ENCODE measurements at places on chromosomes 13 and 19. TPM values are rescaled to one million over a fixed set of nuclear protein-coding genes. Genes with fewer than 3 reads are reported as not detected.

DNA sequence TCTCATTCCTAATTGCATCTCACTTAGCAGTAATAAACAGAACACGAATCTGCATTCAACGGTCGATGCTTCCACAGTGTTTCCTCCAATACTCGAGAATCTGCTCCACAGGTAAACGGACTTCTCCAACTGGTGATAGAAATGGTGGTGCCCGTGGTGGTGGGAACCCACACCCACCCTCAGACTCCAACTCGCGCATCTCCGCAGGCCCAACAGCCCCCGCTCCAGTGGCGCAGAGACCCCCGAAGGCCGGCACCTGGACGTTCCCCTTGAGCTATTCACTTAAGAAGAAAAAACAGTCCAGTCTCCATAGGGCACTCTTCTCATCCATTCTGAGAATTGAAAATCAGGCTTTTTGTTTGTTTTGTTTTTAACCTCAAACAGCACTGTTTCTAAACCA lies 13.8 kb upstream of the RASA3 start:
- DNase-seq, result no peak

- DNase-seq, result no peak
Measured at GRCh38 chr19:19274716-19275565, 1.8 kb upstream of the TM6SF2 start.

DNA sequence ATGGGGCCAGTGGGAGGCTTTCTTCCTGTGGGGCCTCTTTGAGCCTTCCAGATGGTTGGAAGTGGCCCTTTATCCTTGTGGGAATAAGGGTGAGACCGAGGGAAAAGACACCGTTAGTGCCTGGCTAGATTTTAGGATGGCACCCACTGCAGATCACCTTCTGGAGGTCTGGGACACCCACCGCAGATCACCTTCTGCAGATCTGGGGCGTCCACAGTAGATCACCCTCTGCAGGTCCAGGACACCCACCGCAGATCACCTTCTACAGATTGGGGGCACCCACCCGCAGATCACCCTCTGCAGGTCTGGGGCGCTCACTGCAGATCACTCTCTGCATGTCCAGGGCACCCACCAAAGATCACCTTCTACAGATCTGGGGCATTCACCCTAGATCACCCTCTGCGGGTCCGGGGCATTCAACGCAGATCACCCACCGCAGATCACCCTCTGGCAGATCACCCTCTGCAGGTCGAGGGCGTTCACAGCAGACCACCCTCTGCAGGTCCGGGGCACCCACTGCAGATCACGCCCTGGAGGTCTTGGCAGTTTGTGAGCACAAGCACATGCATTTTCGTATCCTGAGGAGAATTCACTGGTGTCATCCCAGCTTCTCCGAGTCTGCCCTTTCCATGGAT lies 153.4 kb upstream of the TSHZ3 start:
- no peak for DNase-seq

GRCh38 chr19:48493718-48494401 lies 17.8 kb downstream of the LMTK3 start:
- DNase-seq, result no peak

GRCh38 chr13:100668408-100668807 lies 6.2 kb downstream of the TMTC4 start:
- DNase-seq, result no peak

DNA sequence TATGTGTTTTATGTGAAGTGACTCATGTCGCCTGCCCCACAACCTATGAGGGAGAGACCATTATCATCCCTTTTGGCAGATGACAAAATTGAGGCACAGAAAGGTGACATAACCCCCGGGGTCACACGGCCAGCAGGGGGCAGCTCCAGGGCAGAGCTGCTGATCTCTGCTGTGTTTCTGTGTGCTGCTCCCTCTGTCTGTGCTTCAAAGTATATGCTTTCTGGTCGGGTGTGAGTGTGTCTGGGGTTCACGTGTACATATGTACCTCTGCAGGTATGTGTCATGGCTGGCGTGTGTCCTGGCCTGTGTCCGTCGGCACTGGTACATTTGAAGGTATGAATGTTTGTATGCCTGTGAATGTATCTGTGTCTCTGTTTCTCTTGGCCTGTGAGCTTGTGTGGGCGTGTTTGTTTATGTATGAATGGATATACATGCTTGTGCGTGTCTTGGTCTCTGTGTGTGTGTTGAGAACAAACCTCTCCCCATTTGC lies 7.1 kb downstream of the LIPE start:
- DNase-seq, result no peak

GRCh38 chr19:1355568-1356507 lies 27.9 kb upstream of the NDUFS7 start:
- no peak for DNase-seq

DNA sequence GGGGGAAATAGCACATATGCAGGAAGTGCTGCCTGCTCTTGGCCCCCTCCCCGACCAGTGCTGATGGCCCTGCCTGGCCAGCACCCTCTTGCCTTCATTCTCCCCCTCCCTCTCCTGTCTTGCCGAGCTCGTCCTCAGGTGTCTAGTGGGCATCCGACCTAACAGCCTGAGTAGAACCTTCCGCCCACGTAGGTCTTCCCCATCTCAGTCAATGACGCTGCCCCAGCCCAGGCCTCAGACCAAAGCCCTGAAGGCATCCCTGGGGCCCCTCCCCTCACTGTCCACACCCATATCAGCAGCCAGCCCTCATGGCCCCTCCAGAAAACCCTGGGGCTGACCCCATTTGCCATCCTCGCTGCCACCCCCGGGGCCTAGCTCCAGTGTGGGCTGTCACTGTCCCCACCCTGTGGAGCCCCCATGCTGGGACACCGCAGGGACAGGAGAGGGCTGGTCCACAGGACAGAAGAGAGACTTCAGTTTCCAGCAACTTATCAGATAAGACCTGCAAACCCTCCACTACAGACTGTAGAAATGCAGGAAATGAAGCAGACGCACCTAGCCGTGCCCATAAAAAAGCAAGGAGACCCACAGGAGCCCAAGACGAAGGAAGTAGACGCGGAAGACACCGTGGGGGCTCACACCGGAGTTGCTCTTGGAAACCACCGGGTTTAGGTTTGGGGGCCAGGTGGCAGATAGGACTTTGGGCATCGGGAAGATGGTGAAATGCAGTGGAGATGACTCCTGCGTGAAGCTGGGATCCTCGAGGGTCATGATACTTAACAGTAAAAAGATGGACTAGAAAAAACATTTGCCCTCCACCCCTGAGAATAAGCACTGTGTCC lies 38.3 kb downstream of the AP1M1 start:
- DNase-seq, result no peak

- DNase-seq, result no peak
Measured at GRCh38 chr13:35888981-35889380, 242.2 kb downstream of the DCLK1 start.

GRCh38 chr13:113374511-113375175 lies 10.7 kb upstream of the GRTP1 start:
- no peak for DNase-seq

DNA sequence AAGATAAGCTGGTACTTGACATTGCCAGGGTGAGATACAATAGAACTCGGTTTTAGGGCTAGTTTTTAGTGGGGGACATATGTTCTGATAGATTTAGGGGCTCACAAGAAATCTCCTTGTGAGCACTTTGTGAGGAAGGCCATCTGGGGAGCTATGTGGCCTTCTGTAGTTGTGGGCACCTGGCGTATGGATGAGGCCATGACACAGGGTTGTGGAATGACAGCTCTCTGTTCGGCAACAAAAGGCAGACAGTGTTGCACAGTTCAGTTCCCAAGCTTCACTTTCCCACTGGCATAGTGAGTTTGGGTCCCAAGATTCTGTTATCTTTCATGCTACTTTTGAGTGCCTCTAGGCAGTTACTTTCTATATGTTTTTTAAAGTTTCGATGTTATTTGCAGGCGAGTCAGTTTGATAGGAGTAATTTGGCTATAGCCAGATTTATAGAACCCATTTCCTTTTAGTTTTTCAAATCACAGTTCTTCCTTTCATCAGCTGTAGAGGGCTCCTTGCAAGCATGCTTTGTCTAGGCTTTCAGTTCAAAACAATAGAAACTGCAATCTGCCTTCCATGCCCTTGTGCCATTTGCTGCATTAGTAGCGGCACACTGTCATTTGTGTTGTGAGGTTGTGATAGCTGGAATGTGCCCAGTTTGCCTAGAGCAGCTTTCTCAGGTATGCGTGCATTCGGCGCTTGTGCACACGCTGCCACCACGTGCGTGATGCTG lies 70.6 kb upstream of the TEX29 start:
- DNase-seq, result no peak

DNA sequence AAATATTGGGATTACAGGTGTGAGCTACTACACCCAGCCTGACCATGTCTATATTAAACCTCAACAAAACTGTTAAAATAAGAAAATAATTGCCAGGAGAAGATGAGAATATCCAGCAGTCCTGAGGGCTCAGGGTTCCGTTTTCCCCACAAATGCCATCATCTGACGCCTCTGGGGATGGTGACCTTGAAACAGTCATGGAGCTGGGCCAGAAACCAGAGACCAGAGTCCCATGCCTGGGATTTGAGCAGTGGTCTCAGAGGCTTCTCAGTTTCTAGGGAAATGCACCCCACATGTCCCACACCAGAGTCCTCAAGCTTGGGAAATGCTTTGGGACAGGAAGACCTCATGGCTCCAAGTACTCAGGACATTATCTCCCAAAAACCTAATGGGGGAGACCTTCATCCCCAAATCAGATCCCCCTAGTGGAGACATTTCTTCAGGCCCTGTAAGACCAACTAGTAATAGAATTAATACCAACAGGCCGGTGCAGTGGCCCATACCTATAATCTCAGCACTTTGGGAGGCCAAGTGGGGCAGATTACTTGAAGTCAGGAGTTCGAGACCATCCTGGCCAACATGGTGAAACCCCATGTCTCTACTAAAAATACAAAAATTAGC lies 2.9 kb upstream of the MAP1S start:
- DNase-seq, result no peak

DNA sequence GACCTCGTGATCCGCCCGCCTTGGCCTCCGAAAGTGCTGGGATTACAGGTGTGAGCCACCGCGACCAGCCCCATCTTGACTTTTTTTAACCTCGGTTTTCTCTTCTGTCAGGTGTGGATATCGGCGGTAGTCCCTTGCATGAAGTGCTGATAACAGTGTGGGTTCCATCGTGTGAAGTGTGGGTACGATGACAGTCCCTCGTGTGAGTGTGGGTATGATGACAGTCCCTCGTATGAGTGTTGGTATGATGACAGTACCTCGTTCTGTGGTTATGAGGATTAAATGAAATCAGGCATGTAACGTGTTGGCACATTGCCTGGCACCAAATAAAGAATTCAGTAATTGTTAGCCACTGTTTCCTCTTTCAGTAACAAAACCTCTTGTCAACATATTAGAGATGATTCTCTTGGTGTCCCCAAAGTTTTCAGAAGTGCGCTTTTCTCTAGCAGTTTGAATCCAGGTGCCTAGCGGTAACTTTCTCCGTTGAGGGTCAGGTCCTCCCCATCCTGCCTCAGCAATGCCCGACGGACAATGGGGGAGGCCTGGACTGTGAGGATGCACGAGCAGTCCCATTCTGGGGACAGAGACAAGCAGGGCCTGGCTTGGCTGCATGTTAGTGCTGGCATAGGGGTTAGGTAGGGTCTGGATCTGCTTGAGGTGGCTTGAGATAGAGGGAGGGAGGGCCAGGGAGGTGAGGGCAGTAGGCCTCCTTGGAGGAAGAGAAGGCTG lies 15.3 kb downstream of the GATAD2A start:
- no peak for DNase-seq

GRCh38 chr19:37077934-37078716 lies at the start of gene ZNF420:
Gene ZNF420, plus strand, starts transcription at chr19:37078433. Its CDS starts 10,686 bp downstream, at chr19:37089119.
- DNase-seq, result peak; percentile 90

GRCh38 chr19:6730941-6731670 lies 6.3 kb downstream of the GPR108 start:
- DNase-seq, result no peak

DNA sequence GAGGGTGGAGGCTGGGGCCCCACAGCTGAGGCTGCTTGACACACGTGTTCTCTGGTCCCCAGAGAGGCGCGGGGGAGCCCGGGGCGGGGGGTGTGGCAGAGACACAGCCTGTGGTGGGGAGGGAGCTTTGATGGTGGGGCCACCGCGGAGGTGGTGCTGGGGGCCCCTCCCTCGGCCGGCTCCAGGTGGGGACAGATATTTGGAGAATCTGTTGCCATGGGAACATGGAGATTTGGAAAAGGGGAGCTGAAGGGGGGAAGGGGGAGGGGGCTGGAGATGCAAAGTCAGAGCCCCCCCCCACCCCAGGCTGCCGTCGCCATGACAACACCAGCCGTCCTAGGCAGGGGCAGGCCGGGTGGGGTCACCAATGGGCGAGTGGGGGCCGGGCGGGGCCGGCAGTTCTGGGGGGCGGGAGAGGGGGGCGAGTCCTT lies 1.2 kb downstream of the PRKCG start:
- no peak for DNase-seq

GRCh38 chr19:2685204-2685704 lies 17.2 kb downstream of the GNG7 start:
- no peak for DNase-seq

KLK11 gene
- not detected for polyA plus RNA-seq

HSPBP1 gene
- polyA plus RNA-seq, result 18.5 TPM

ANGPTL4 gene
- 1.3 TPM for polyA plus RNA-seq

REEP6 gene
- polyA plus RNA-seq, result 1.1 TPM

TLE6 gene
- 0.51 TPM for polyA plus RNA-seq

PRMT1 gene
- polyA plus RNA-seq, result 287 TPM
